CD14-positive monocyte (primary cell): ENCODE measurements at places on chromosomes 5 and 9.

DNA sequence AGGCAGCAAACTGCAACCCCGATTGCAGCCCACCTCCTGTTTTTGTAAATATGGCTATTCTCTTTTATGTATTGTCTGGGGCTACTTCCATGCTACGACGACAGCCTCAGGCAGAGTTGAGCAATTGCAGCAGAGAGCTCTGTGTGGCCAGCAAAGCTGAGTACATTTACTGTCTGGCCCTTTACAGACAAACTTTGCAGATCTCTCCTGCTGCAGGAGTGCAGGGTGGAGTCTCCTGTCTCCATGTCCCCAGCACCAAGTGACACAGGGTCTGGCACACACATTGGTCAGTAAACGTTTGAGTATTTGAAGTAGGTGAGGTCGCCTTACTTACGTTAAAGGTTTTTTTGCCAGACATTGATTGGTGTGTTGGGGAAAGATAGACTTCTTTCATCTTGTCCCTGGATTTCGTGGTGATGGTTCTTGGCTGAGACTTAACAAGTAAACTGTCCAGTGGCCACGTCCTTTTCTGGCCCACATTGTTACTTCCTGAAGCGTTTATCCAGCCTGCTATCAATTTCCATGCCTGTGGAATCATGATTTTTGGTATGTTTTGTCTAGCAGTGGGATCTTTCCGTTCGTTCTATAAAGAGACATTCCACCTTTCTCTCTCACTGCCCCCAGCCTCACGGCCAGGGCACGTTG lies 27.2 kb downstream of the PRRC2B start:
- no peak for DNase-seq

- DNase-seq: no peak
Measured at GRCh38 chr9:5762421-5762820, 70.5 kb downstream of the ERMP1 start.

GRCh38 chr9:122125509-122126330 lies 32.6 kb upstream of the TTLL11 start:
- DNase-seq: no peak

GRCh38 chr9:13444245-13445102 lies 165.0 kb upstream of the MPDZ start:
- no peak for DNase-seq

DNA sequence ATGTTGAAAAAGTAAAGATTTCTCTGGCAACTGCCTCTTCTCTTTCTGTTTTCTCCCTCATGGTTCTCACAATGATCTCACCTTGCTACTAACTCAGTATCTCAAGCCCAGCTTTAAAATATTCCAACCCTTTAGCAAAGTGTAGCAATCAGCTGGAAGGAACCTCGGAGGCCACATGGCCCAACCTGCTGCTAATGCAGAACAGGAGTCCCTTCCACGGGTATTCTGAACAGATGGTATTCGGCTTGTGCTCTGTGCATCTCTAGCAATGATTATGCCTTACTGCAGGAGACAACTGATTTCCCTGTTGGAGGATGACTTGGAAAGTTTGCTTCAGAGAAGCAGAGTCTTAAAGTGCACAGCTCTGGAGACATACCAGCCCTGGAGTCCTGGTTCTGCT lies 151.8 kb upstream of the PPP1R2B start:
- DNase-seq: no peak

DNA sequence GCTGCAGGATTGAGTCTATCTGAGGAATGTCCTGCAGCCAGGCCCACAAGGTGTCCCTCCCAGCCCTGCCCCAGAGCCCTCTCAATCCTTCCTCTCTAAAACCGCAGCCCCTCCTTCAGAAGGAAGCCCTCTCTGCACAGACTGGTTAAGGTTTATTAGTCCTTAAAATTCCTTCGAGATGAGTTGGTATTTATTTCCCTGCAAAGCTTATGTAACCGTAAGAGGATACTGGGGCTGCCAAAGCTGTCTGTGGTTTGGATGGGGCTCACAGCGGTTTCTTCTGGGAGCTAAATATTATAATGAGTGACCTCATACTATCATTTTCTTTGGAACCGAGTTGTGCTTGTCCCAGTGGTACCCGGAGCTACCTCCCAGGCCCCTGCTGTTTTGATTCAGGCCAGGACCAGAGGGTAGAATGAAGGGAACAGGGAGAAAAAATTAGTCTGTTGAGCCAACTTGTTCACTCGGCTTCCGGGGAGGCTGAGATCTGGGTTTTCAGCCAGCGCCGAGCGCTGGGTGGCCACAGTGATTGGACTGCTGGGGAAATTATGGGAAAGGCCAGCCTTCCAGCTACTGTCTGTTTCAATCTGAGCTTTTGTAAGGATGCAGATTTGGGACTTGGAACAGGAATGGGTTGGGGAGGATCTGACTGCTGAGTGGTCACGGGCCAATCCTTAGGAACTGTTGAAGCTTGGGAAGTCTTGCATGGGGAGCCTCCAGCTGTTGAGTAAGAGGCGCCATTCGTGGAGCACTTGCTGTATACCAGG lies 107.5 kb downstream of the NDFIP1 start:
- DNase-seq: no peak

GRCh38 chr9:98881836-98882568 lies 61.7 kb upstream of the COL15A1 start:
- DNase-seq: no peak

GRCh38 chr5:79774171-79774854 lies 84.7 kb downstream of the CMYA5 start:
- DNase-seq: no peak

DNA sequence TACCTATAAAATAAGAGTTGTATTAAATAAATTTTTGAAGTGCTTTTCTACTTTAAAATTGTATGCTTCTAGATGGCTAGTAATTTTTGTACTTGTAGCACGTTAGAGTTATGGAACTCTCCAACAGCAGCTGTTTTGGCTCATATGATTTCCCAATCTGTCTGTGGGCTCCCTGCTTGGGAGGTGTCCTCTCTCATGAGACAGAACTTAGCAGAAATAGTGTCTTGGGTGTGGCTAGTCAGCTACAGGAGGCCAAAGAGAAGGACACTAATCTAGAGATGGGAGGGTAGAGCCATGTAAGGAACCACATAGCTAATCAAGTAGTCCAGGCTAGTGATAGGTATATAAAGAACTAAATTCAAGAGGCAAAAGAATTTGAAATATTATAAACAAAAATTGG lies 78.4 kb upstream of the DAB2 start:
- peak; percentile 46 for DNase-seq

DNA sequence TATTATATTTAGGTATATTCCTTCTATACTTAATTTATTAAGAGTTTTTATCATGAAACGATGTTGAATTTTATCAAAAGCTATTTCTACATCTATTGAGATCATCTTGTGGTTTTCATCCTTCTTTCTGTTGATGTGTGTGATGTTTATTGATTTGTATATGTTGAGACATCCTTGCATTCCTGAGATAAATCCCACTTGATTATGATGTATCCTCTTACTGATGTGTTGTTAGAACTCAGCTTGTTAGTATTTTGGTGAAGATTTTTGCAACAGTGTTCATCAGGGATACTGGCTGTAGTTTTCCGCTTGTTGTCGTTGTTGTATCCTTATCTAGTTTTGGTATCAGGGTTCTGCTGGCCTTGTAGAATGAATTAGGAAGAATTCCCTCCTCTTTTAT lies 213.6 kb downstream of the GDNF start:
- no peak for DNase-seq

DNA sequence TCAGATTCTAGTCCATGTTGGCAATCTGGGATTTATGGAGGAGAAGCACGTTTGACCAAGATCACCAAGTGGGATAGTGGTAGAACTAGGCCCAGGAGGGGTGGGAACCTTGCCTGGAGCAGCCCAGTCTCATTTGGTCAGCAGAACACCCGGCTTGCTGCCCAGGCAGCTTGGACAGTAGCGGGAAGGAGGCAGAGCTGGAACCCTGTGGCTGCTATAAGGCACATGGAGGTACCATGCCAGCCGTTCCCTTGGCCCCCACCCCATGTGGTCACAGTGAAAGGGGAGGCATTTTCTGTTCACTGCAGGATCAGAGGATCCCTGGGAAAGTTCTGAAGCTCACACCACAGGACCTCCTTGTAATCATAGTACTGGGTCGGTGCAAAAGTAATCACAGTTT lies 75.4 kb upstream of the ORM1 start:
- DNase-seq: no peak

DNA sequence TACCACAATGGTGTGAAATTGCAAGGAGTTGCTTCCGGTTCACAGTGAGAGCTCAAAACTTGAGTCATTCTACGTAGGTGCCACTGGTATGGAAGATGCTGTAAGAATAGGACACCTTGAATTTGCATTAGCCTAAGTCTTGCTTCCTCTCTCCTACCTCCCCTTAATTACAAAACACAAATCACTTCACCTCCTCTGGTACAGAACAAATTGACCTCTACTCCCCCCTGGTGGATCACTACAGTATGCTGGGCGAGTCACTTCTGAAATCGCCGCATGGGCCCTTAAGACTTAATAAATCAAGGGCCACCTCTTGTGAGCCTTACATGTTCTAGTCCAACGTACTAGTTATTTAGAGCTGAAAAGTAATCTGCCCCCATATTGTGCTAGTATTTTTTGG lies 145.3 kb upstream of the SMARCA2 start:
- DNase-seq: no peak

GRCh38 chr9:13607481-13608441 lies 328.3 kb upstream of the MPDZ start:
- no peak for DNase-seq

DNA sequence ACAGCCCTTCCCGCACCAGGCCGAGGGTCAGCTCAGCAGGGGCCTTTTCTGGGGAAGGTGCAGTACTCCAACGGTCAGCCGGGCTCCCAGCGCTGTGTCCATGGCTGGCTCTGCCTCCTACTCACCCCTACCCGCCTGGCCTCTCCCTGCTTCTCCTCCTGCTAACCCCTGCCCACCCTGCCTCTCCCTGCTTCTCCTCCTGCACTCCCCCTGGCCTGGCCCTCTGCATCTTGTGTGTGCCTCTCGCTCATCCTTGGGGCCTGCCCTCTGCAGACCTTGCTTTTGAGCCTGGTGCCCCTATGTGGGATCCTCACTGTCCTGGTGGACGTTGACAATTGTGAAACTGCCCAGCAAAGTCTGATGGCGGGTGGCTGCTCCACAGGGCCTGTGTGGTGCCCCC lies 274.6 kb upstream of the IRX2 start:
- DNase-seq: no peak

GRCh38 chr9:10071579-10071978 lies 541.2 kb downstream of the PTPRD start:
- DNase-seq: no peak

- DNase-seq: peak; percentile 27
Measured at GRCh38 chr5:132190161-132190817, 37.4 kb downstream of the P4HA2 start.

- DNase-seq: no peak
Measured at GRCh38 chr5:43232943-43233833, 41.2 kb downstream of the NIM1K start.

GRCh38 chr5:14331386-14331781 lies 188.2 kb downstream of the TRIO start:
- DNase-seq: peak; percentile 52

DNA sequence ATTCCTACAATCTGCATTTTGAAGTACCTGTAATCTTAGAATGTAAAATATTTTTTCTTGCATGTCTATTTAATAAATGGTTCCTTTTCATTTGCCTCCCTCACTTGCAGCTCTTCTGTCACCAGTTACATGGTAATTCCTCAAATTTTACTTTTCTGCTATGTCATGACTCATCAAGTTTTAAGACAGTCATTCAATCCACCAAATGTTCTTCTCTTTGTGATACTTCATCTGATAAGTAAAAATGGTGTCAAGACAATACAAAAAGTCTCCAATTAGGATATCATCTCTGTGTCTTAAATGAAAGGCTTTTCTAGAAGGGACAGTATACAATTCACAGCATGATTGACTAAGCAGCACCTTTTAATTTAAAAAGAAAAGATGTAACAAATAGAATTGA lies 104.9 kb upstream of the FTMT start:
- no peak for DNase-seq

DNA sequence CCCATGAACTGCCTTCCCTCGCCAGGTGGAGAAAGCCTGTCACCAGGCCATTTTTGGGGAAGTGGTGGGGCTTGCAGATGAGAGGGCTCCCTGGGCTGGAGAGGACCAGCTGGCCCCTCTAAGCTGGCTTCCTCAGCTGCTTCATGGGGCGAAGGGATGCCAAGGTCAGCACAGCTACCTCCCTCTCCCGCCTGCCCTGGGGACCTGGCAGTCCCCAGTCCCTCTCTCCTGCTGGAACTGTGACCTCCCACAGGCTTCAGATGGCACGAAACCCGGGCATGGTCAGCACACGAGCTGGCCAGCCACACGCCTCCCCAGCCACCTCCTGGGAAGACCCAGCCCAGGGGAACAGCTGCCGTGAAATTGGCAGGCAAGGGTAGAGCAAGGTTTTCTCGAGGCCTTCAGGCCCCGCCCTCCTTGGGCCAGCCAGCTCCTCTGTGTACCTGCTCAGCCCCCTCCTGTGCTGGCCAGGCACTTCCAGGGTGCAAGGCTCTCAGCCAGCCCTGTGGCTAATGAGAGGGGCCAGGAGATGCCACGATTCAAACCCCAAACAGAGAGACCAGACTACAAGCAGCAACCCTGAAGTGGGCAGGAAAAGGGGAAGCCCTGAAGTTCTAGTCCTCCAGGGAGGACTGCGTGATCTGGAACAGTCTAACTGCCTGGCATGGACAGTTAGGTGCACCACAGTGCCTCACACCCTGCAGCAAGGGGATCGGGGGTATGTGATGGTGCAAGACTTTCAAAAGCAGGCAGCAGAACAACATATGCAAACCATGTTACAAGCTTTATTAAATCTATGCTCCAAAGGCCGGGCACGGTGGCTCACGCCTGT lies 12.9 kb downstream of the PLPP7 start:
- DNase-seq: no peak

GRCh38 chr9:17990602-17991001 lies 411.7 kb downstream of the SH3GL2 start:
- no peak for DNase-seq

DNA sequence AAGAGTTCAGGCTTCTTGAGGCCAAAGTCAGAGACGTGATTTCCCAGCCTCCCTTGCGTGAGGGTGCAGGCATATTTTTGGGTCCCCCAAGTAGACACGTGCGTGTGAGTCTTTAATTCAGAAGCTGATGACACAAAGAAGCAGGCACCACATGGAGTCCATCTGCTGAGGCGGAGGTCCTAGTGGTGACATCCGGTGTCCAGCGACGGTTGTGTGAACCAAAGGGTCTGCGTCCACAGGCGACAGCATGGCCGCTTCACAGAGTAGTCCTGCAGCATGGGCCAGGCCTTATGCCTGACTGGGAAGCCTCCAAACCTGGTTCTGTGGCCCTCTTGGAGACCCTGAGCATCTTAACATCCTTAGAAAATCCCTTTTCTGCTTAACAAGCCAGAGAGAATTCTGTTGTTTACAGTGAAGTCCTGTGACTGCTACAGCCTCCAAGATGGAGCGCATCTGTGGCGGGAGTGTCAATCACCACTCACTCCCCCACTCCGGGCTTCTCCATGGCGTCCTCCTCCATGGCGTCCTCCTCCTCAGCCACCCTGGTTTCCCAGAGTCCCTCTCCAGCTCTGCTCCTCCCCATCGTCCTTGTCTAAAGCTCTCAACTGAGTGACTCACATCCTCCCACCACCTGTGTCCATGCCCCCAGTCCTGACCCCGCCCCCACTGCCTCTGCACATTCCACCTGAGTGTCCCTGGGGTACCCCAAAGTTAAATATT lies 133.8 kb downstream of the PAX5 start:
- DNase-seq: no peak

GRCh38 chr5:43422143-43422542 lies 10.0 kb upstream of the CCL28 start:
- no peak for DNase-seq

GRCh38 chr9:129834489-129835127 lies 467 bp downstream of the C9orf78 start:
- peak; percentile 9 for DNase-seq

GRCh38 chr9:69252436-69252835 lies 72.6 kb upstream of the ENTREP1 start:
- no peak for DNase-seq
